Activated naive CD4-positive, alpha-beta T cell (primary cell): ENCODE measurements at places on chromosomes 3 and 15.

- DNase-seq = no peak
Observed at GRCh38 chr3:184029443-184029842, 2.1 kb upstream of the HTR3D start.

GRCh38 chr3:120181632-120182031 lies 87.4 kb upstream of the GSK3B start:
- no peak for DNase-seq

- DNase-seq = no peak
Observed at GRCh38 chr15:25465835-25466234, 27.0 kb upstream of the UBE3A start.

DNA sequence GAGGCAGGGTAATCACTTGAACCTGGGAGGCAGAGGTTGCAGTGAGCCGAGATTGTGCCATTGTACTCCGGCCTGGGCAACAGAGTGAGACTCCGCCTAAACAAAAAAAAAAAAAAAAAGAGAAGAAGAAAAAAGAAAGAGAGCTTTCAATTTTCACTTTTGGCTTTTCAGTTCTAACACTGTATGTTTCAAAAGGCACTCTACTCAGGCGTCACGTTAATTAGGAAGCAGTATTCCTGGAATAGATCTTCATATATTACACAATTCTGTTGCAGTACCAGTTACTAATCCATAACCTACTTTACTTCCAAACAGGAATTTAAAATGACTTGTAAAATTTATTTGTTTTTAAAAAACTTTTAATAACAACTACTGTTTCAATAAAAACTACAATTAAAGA lies 131.7 kb upstream of the PLXND1 start:
- DNase-seq = no peak

DNA sequence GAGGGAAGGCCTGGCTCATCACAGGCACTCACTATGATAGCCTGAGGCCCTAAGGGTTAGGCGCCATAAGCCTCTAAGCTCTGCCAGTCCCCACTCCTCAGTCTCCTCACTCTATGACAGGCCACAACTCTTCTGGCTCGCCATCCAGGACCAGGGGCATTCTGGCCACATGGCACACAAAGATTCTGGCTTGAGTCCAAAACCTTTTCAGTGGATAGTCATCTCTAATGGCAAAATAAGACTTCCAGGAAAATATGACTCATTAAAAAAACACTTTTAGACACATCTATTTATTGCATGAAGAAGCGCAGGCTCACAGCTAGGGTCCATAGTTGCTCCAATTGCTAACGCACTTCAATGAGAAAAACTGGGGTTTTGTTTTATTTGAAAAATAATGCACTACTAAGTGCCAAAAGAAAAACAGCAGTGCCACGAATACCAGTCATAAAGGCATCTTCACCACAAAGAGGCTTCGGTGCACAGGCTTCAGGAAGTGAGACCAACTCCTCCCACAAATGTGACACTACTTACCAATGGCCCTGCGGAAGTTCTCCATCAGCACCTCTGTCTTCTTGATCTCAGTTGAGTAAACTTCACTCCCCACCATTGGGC lies 11.1 kb downstream of the RUVBL1 start:
- no peak for DNase-seq

GRCh38 chr15:84871428-84871985 lies 13.0 kb upstream of the SLC28A1 start:
- no peak for DNase-seq

GRCh38 chr3:129608087-129608935 lies 1.8 kb upstream of the PLXND1 start:
- no peak for DNase-seq

DNA sequence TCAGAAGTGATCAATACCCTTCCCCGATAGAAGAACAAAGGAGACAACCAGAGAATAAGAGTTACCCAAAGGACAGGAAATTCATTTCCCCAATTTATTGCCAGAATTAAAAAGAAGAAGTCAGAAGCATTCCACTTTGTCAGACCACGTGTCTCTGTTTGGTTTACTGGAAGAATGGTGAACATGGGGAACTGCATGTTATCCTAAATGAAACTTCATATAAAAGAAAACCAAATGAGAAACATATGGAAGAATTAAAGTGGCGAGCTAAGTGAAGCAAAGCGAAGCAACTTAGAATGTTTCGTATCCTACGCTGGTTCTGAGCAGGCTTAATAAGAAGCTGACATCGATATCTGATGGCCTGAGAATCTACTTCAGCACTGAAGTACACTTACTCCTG lies 190.7 kb downstream of the MAGI1 start:
- DNase-seq = no peak

GRCh38 chr3:3806856-3807255 lies 7.6 kb downstream of the LRRN1 start:
- DNase-seq = no peak

DNA sequence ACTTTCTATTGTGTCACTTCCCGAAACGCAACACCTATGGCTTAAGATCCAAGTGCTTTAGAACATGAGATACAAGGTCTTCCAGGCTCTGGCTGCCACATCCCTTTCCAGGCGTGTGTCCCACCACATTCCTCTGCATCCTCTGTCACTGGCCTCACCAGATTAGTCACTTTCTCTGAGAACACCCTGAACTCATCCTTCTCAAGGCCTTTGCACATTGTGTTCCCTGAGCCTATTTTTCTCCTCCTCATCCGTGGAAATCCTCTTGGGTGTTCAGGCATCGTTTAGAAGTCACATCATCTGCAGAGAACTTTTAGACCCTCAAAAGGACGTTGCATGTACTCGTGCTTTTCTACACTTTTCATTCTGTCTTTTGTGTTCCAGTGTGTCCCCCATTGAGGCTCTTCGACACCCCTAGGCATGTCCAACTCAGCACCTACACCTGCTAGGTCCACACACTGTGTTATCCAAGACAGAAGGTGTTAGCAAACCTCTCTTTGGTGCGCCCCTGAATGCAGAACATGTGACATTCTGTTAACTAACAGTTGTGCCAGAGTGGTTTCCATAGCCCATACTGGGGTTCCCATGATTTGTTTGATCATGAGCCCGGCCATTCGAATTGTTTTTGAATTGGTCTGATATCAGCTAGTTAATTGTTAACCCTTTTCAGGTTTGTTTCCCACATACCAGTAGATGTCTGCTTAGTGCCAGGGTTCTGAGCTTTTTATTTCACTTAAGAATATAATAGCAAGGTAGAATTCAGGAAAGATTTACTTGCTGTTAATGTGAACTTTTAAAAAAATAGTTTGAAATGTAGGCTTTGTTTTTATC lies 67.2 kb downstream of the LPP start:
- DNase-seq = no peak

DNA sequence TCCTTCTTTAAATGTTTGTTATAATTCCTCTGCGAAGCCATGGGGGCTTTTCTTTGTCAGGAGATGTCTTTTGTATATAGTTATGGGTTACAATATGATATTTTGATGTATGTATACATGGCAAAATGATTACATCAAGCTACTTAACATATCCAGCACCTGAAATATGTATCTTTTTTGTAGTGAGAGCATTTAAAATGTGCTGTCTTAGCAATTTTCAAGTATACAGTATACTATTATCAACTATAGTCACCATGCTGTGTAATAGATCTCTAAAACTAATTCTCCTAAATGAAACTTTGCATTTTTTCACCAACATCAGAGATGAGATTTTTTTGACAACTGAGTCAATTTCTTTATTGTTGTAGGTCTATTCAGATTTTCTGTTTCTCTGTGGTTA lies 77.2 kb downstream of the STXBP5L start:
- no peak for DNase-seq

DNA sequence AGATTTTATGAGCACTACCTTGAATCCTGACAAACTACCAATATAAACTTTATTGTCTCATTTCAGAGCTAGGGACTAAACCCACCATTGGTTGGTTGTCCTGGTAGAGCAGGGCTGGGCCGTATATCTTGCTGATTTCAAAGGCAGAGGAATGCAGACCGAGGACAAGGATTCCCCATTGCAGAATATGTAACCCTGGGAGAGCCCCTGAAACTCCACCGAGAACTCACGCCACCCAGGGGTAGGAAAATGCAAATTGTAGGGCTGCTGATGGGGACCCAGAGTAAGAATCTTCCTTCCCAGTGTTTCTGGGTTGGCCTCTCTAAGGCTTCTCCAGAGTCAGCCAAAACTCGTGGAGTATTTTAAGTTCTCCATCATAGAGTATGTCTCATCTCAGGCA lies 235.3 kb downstream of the ABHD5 start:
- DNase-seq = no peak

- no peak for DNase-seq
Observed at GRCh38 chr3:99439892-99440291, 198.5 kb upstream of the COL8A1 start.

DNA sequence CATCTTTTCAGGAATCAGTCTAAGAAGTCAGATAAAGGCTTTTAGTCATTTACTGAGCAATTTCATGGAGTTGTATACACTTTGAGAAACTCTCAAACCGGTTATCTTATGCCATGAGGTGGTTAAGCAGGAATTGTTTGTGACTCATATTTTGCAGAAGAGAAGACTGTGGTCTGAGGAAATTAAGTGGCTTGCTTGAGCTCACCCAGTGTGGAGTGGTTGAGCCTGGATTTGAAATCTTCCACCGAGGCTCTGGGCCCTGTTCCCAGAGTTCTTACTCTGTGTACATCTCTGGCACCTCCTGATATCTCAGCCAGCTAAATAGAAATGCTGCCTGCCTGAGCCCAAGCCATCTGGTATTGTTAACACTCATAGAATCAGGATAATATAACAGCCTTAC lies 37.8 kb upstream of the BCL6 start:
- DNase-seq = no peak

DNA sequence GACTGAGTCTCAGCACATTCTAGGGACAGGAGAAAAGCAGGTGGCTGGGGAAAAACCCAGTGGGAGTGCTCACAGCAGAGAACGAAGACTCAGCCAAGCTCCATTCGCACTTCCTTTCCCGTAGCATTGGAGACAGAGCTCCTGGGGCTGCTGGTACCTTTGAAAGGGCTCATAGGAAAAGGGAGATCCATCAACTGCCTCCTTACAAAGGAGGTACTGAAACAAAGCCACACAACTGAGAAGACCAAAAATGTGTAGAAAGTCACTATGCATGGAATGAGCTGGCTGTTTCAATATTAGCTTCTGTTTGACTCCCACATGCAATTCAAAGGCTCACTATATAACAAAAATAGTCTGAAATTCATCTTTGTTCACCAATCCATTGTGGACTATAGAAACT lies 16.9 kb downstream of the STIMATE start:
- DNase-seq = no peak

DNA sequence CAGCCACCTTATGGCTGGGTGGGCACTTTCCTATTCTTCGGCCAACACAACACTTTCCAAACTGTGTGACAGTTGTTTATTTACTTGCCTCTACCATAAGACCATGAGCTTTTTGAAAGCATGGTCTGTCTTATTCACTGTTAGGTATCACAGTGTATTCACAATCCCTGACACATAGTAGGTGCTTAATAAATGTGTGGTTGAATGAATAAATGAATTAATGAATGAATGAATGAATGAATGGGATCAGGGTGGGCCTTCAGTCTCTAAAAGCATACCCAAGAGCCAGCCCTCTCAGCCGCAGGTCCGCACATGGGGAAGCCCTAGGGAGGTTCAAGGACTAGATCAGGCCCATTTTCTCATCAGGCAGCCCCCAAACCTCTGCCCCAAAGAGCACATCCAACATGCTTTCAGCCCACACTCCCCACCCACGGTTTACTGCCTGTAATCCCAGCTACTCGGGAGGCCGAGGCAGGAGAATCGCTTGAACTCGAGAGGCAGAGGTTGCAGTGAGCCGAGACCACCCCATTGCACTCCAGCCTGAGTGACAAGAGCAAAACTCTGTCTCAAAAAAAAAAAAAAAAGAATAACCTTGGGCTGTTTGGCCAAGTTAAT lies 95.9 kb downstream of the LIPC start:
- DNase-seq = no peak

DNA sequence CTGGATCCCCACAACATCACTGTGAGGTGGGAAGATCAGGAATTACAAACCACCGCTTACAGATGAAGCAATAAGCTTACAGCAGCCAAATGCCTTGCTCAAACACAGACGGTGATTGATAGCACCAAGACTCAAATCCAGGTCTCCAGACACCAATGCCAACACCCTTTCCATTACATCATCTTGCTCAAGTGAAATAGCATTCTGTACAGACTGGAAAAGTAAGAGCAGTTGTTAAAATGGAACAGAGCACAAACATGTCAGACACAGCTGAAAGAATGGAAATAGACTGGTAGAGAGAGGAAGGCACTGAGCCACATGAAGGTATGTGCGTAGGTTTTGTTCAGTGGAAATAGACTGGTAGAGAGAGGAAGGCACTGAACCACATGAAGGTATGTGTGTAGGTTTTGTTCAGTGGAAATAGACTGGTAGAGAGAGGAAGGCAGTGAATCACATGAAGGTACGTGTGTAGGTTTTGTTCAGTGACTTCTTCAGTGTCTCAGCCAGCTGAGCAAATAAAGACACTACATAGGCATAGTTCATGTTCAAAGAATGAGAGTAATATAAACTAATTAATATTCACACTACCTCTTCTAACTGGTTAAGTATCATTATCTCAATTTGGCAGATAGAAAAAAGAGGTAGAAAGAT lies 15.6 kb downstream of the CLDN1 start:
- DNase-seq = no peak

DNA sequence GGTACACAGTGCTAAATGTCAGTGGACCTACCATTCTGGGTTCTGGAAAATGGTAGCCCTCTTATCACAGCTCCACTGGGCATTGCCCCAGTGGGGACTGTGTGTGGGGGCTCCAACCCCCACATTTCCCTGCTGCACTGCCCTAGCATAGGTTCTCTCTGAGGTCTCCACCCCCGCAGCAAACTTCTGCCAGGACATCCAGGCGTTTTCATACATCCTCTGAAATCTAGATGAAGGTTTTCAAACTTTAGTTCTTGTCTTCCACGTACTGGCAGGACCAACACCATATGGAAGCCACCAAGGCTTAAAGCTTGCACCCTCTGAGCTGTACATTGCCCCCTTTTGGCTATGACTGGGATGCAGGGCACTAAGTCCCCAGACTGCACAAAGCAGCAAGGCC lies 788.2 kb upstream of the ALCAM start:
- DNase-seq = no peak

- DNase-seq = no peak
Observed at GRCh38 chr15:56757875-56758274, 24.6 kb upstream of the ZNF280D start.

DNA sequence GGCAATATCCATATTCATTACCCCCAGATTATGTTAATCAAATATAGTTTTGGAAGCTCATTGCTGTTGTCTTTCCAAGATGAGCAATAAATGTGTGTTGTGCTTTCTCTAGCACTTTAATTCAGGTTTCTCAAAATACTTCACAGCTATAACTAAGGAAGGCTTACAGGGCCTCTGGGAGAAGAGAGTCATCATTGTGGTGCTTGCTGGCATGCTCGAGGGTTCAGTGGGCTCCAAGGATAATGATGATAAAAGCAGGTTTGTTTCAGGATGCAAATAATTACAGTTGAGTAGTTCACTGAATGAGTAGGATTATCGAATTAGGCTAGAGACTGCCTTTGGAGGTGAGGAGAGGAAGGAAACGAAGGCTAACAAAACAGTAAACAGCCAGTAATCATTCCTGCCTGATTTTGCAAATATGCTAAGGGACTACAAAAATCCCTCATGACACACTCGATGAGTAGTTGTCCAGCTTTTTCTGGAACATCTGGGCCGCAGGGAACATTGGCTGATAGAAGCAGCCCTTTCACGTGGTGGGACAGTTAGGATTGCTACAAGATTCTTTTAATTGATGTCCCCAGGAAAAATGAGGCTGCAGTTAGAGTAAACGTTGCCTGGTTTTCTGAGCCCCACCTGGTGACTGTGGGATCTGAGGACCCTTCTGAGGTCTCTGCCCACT lies 54.1 kb downstream of the SLC7A14 start:
- no peak for DNase-seq
